Activated CD4-positive, alpha-beta T cell treated with anti-CD3 and anti-CD28 coated beads for 36 hours (primary cell): ENCODE measurements at places on chromosomes 3 and 15. TPM values are rescaled to one million over a fixed set of nuclear protein-coding genes. Genes with fewer than 3 reads are reported as not detected.

Gene CNOT10
- 57.7 TPM for total RNA-seq

Gene UCN2
- total RNA-seq: not detected

Gene ALDH1A2
- not detected for total RNA-seq

Gene ANKUB1
- total RNA-seq: not detected

Gene DUOXA2
- not detected for total RNA-seq

Gene REC114
- total RNA-seq: not detected

Gene CCDC80
- not detected for total RNA-seq

Gene SCAANT1
- not detected for total RNA-seq

Gene LYZL4
- total RNA-seq: not detected

Gene CCRL2
- total RNA-seq: 1.3 TPM

Gene PLSCR5
- not detected for total RNA-seq

Gene GRK7
- not detected for total RNA-seq

Gene PRRT3
- total RNA-seq: 8.1 TPM

Gene SEMA5B
- not detected for total RNA-seq

Gene P2RY14
- total RNA-seq: 0.25 TPM

Gene CSTA
- not detected for total RNA-seq

Gene CPNE9
- total RNA-seq: 0.30 TPM

Gene RUVBL1
- 99.9 TPM for total RNA-seq

Gene SLC51A
- total RNA-seq: not detected

Gene SEMA7A
- total RNA-seq: 57.7 TPM

Gene ZDHHC19
- not detected for total RNA-seq

Gene CHRD
- 0.23 TPM for total RNA-seq

Gene MOBP
- not detected for total RNA-seq

Gene AHSG
- not detected for total RNA-seq

Gene LRRC34
- total RNA-seq: 3.8 TPM

Gene CPB1
- total RNA-seq: not detected

Gene NXPE3
- total RNA-seq: 18.5 TPM

Gene LRRC15
- not detected for total RNA-seq

Gene SEMA6D
- not detected for total RNA-seq

Gene SNURF
- 2.5 TPM for total RNA-seq

Gene PHLDB2
- 0.81 TPM for total RNA-seq

Gene CCDC66
- 23.5 TPM for total RNA-seq

Gene AEN
- 42.8 TPM for total RNA-seq

Gene TUSC7
- total RNA-seq: not detected

Gene HIGD2B
- not detected for total RNA-seq

Gene TRIM42
- not detected for total RNA-seq

Gene CYP19A1
- total RNA-seq: not detected
